Fibroblast of lung (primary cell): ENCODE measurements at places on chromosomes 1 and 21. TPM values are rescaled to one million over a fixed set of nuclear protein-coding genes. Genes with fewer than 3 reads are reported as not detected.

DNA sequence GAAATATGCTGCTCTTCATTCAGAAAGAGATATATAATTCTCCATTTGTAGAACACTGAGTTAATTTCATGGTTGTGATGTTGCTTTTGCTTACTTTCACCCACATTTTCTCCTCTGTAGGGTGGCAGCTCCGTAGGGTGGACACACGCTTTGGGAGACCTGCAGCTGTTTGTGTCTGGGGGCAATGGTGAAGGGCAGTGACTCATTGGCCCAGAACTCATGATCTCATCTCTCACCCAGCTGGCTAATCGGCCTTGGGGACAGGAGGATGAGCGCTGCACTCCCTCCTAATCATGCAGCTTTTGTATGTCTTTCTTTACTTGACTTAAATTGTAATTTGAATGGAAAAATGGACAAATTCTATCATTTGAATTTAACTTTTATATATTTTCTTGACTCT is 9.6 kb downstream of the DISC1 start:
- DNase-seq = peak; percentile 82
- no peaks in the 10 kb centered on the region for H3K36me3 ChIP-seq
- no peak overlapping the region for H3K27ac ChIP-seq
- H3K4me3 ChIP-seq = no peak overlapping the region

Gene TSPAN1
- 0.17 and 0.26 TPM in 2 replicates for total RNA-seq

DNA sequence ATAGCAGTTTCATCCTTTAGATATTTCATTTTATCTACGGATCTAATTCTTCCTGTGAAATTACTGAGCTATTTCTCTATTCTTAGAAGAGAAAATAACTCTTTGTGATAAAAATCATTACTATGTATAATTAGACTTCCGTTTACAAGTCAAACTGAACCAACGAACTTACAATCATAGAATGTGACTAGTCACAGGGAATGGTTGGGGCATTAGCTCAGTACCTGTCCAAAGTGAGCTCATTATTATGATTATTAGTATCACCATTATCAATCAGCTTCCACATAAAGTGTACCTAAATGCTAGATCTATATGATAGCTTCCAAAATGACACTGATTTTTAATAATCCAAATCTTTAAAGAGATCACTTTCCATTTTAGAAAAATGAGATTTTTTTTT is 12.5 kb downstream of the AMY2B start:
- no peaks in the 10 kb centered on the region for H3K36me3 ChIP-seq
- H3K27me3 ChIP-seq = no peaks in the 10 kb centered on the region
- no peak overlapping the region for H3K27ac ChIP-seq
- no peak for DNase-seq
- no peak overlapping the region for H3K4me3 ChIP-seq

Gene GRHL3
- not detected in 2 replicates for total RNA-seq

DNA sequence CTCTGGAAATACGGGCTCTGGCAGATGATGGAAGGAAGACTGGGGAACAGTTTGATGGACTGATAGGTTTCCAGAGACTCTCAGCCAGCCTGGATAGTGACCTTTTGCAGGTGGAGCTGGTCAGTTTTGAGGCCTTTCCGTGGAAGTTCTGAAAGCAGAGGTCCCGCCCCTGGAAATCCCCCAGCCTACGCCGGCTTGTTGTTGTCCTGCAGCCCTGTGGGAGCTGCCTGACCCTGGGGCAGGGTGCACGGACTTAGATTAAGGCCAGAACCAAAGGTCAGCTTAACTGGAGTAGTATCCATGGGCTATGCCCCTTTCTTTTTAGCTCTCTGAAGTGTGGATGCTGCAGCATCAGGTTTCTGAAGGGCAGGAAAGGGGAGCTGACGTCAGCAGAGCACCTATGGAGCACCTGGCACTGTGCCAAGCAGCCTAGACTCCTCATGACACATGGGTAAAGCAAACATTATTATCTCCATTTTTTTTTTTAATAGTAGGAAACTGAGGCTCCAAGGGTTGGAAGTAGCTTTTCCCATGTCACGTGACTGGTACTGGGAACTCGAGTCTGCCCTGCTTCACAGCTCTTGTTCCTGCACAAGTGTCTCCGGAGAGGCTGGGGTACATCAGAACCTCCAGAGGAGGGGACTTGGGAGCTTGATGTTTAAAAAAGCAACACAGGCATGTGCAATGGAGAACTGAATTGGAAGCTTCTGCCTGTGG is 38.5 kb downstream of the IER5 start:
- no peaks in the 10 kb centered on the region for H3K27me3 ChIP-seq
- no peak overlapping the region for H3K27ac ChIP-seq
- H3K4me1 ChIP-seq = no peaks in the 10 kb centered on the region
- no peak overlapping the region for H3K4me3 ChIP-seq
- no peaks in the 10 kb centered on the region for H3K36me3 ChIP-seq

DNA sequence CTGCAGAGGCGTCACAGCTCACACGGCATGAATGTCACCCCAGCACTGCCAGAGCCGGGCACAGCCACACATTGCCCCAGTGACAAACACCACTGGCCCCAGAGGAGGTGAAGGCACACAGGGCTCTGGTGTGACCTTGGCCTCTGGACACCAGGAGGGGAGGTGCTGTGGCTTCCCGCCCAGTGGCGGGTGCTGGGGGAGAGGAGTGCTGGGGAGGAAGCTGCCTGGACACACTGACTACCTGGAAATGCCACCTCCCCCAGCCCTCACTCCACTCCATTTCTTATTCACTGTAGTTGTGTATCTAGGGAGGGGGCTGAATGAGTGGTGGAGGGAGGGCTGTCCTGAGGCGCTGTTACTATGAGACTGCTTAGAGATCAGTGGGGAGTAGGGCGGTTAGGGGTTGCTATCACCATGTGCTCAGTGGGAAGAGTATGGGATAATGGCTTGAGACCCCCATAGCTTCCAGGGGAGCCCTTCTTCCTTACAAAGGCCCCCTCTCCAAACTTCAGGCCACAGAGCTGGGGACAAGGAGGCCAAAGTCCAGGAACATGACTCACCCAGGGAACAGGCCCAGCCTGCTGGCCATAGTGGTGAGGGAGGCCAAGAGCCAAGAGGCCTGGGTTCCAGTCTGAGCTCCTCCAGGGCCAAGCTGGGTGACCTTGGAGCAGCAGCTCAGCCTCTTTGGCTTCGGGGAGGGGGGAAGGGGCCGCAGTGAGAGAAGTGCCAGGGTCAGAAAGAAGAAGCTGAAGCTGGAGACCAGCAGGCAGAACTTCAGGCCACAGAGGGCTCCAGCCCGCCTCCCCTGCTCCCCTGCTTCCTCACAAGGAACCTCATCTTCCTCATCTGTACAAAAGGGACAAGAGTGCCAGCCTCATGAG is 40.1 kb downstream of the AHDC1 start:
- H3K27me3 ChIP-seq = no peaks in the 10 kb centered on the region
- peak overlapping the region; percentile 47 for H3K27ac ChIP-seq
- DNase-seq = peak; percentile 58
- no peak overlapping the region for H3K4me3 ChIP-seq
- peaks cover 76% of the 10 kb centered on the region for H3K4me1 ChIP-seq
- H3K36me3 ChIP-seq = no peaks in the 10 kb centered on the region

Gene RCSD1
- total RNA-seq = under 0.01 TPM in 1 of 2 replicates, not detected in the other

DNA sequence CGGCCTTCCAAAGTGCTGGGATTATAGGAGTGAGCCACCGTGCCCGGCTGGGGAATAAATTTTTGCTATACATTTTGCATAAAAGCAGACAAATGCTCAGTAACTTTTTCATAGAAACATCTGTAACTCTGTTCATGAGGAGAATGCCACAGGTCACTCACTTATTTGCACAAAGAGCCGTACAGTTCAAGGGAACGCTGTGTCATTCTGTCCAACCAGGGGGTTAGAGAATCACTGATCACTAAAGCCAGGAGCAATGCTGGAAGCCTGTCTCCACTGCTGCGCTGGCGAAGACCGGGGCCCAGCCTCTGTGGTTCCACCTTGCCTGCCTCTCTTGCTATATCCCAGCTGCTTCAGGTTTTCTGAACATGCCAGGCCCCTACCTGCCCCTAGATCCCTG is 58.3 kb downstream of the RUNX1 start:
- no peaks in the 10 kb centered on the region for H3K4me1 ChIP-seq
- no peak for DNase-seq
- no peaks in the 10 kb centered on the region for H3K36me3 ChIP-seq

Gene KCNJ15
- total RNA-seq = 0.83 and 1.5 TPM in 2 replicates

DNA sequence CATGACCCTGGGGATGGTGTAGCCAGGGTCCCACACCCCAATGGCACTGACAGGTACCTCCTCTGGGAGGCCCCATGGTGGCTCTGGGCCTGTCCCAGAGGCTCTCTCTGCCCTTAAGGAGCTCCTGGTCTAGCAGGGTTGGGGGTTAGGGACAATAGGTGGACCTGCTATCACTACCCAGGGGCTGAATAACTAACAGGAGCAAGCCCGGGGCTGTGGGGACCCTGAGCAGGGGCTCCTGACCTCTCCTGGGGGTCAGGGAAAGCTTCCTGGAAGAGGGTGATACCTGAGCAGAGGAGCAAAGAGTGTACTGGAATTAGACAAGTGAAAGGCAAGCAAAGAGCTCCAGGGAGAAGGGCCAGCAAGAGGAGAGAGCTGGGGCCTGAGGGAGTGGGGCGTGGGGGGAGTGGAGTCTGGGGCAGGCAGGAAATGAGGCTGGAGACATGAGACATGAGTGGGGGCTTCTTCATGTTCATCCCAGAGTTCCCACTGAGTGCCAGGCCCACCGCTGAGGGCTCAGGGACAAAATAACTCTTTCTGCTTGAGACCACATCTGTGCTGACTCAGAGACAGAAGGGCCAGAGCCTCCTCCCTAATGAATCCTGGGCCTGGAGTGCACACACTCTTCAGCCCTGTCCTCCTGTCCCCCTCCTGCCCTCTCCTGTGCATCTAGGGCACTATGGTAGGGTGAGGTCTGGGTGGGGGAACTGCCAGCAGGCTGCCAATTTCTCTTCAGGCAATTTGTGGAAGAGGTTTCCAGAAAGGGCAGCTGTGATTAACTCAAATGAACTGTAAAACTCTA is 517.6 kb downstream of the PTPRU start:
- no peak for DNase-seq
- H3K27me3 ChIP-seq = no peaks in the 10 kb centered on the region
- no peaks in the 10 kb centered on the region for H3K36me3 ChIP-seq
- H3K4me3 ChIP-seq = no peak overlapping the region
- H3K27ac ChIP-seq = no peak overlapping the region

DNA sequence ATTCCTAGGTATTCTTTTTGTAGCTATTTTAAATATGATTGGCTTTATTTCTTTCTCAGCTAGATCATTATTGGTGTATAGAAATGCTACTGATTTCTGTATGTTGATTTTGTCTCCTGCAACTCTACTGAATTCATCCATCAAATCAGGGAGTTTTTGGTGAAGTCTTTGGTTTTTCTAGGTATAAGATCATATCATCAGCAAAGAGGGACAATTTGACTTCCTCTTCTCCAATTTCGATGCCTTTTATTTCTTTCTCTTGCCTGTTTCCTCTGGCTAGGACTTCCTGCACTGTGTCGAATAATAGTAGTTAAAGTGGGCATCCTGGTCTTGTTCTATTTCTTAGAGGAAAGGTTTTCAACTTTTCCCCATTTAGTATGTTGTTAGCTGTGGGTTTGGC is 27.5 kb upstream of the PRKACB start:
- no peaks in the 10 kb centered on the region for H3K4me1 ChIP-seq
- H3K27me3 ChIP-seq = no peaks in the 10 kb centered on the region

GRCh38 chr21:15140321-15141019 is 75.7 kb upstream of the NRIP1 start:
- peak; percentile 13 for DNase-seq
- H3K27me3 ChIP-seq = no peaks in the 10 kb centered on the region
- H3K4me1 ChIP-seq = no peaks in the 10 kb centered on the region
- no peak overlapping the region for H3K4me3 ChIP-seq

GRCh38 chr1:40531381-40532061 is at the start of gene ZNF684:
Gene ZNF684, plus strand, starts transcription at chr1:40531637. Its CDS starts 1,530 bp downstream, at chr1:40533167.
- H3K27me3 ChIP-seq = no peaks in the 10 kb centered on the region
- no peaks in the 10 kb centered on the region for H3K36me3 ChIP-seq
- H3K4me1 ChIP-seq = no peaks in the 10 kb centered on the region
- H3K4me3 ChIP-seq = peak within 1 kb of the TSS; percentile 74

GRCh38 chr1:208079161-208079560 is 165.0 kb downstream of the PLXNA2 start:
- H3K36me3 ChIP-seq = no peaks in the 10 kb centered on the region
- H3K27ac ChIP-seq = no peak overlapping the region
- DNase-seq = no peak
- no peaks in the 10 kb centered on the region for H3K4me1 ChIP-seq

GRCh38 chr1:215114154-215114933 is 31.8 kb downstream of the KCNK2 start:
- DNase-seq = peak; percentile 88
- no peaks in the 10 kb centered on the region for H3K27me3 ChIP-seq
- peaks cover 3% of the 10 kb centered on the region for H3K4me1 ChIP-seq
- H3K36me3 ChIP-seq = no peaks in the 10 kb centered on the region
- H3K4me3 ChIP-seq = no peak overlapping the region

- H3K4me1 ChIP-seq = no peaks in the 10 kb centered on the region
- H3K27ac ChIP-seq = no peak overlapping the region
- no peak for DNase-seq
- no peak overlapping the region for H3K4me3 ChIP-seq
- no peaks in the 10 kb centered on the region for H3K27me3 ChIP-seq
- H3K36me3 ChIP-seq = no peaks in the 10 kb centered on the region
These were observed 111.4 kb downstream of the NTNG1 start for GRCh38 chr1:107252271-107252670.

Gene MRPS21
- total RNA-seq = 53.7 and 54.7 TPM in 2 replicates

GRCh38 chr1:225881081-225881958 is 860 bp downstream of the TMEM63A start:
- H3K36me3 ChIP-seq = peaks cover 3% of the 10 kb centered on the region
- peak; percentile 44 for DNase-seq
- no peaks in the 10 kb centered on the region for H3K27me3 ChIP-seq
- peak overlapping the region; percentile 88 for H3K27ac ChIP-seq
- H3K4me1 ChIP-seq = peaks cover 15% of the 10 kb centered on the region
- H3K4me3 ChIP-seq = peak overlapping the region; percentile 73

DNA sequence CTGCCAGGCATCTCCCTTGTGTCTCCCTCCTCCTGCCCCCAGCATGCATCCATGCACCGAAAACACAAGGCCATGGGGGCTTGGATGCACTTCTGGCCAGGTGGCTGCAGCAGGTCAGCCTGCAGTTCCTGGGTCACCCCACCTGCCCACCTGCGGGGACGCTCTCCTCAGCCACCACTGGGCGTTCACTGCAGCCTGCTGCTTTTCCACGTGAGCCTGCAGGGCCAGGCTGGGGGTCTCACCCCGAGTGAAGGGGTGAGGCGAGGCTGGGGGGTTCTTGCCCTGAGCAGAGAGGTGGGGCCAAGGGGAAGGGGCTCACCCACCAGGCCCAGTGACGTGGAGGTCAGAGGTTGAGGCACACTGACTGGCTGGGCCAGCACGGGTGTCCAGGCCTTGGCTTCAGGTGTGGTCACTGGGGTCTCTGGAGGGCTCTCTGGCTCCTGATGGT is 64.6 kb downstream of the WNT9A start:
- H3K4me3 ChIP-seq = no peak overlapping the region
- H3K4me1 ChIP-seq = peaks cover 2% of the 10 kb centered on the region
- no peak overlapping the region for H3K27ac ChIP-seq
- DNase-seq = no peak

- H3K27ac ChIP-seq = no peak overlapping the region
- no peak overlapping the region for H3K4me3 ChIP-seq
- H3K4me1 ChIP-seq = no peaks in the 10 kb centered on the region
- H3K27me3 ChIP-seq = no peaks in the 10 kb centered on the region
- DNase-seq = no peak
These were observed 9.8 kb upstream of the CAMTA1 start for GRCh38 chr1:6775261-6776043.
